ENCODE measurements at places on chromosomes 11 and 22.
A peak's percentile ranks its signal among the peaks of the same experiment; 100 is the strongest.

DNA sequence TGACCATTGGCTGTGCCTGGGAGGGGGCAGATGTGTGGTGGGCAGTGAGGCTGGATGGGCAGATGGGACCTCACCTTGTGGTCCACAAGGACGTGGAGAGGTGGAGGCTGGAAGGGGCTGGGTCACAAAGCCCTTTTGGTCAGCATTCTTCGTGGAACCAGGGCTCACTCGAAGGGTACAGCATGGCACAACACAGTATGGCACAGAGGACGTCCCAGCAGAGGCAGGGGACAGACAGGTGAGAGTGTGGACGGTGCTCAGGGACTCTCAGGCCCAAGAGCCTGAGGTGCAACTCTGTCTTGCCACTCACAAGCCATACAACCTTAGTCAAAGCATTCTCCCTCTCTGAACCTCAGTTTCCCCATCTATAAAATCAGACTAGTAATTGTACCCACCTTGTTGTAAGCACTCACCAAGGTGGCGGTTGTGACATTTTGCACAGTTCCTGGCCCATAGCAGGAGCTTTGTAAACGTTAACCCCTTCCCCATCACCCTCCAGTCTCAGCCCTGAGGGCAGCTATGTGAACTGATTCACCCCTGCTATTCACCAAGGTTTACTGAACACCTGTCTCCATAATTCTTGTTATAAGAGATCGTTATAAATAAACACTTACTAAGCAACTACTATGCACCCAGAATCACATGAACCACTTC, 11.6 kb upstream of the TSKU start:
- DNase-seq, result no peak
- no peak overlapping the region for H3K4me3 ChIP-seq
- no peaks in the 10 kb centered on the region for H3K27me3 ChIP-seq
- peak overlapping the region; percentile 59 for H3K27ac ChIP-seq
- H3K36me3 ChIP-seq, result peaks cover 2% of the 10 kb centered on the region

DNA sequence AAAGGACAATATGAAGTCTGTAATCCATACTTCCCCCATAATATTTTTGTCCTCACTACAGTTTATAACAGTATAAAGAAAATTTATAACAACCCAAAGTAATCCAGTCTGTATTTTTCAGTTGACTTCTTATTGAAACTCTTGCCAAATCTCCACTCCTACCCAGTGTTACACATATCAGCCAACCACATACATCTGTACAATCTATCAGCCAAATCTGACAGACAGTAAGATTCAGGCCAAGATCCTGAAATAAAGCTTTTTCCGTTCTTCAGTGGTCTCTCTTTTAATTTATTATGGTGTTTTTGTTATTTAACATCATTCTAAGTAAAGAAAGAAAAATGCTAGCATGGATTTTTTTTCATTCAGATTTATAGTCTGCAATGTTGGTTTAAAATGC, 2370.9 kb upstream of the RAG2 start:
- no peaks in the 10 kb centered on the region for H3K4me1 ChIP-seq
- no peak overlapping the region for H3K4me3 ChIP-seq
- no peaks in the 10 kb centered on the region for H3K36me3 ChIP-seq
- DNase-seq, result no peak

GRCh38 chr11:2760196-2760871, 60.5 kb upstream of the KCNQ1OT1 start:
- H3K4me3 ChIP-seq, result no peak overlapping the region
- no peaks in the 10 kb centered on the region for H3K27me3 ChIP-seq
- H3K36me3 ChIP-seq, result peaks cover 4% of the 10 kb centered on the region
- DNase-seq, result no peak
- no peak overlapping the region for H3K27ac ChIP-seq

- H3K4me1 ChIP-seq, result no peaks in the 10 kb centered on the region
- no peak overlapping the region for H3K27ac ChIP-seq
Measured at GRCh38 chr22:23446796-23447350, 133.2 kb downstream of the IGLL1 start.

DNA sequence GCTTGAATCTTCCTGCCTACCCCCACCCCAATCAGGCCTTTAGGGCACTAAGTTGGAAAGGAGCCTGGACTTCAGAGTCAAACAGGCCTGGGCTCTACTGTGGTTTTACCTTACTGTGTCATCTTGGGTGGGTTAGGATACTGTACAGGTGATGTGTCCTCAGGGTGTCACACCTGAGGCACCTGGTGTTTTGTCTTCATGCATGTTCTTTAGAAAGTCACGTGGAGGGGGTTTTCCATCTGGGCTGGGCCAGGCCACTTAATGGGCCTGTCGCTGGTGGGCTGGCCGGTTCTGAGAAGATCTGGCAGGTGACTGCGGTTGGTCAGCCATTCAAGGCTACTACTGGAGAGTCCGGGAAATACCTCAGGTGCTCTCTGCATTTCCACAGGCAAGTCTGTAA, 92.6 kb downstream of the SWAP70 start:
- H3K4me3 ChIP-seq, result no peak overlapping the region
- H3K36me3 ChIP-seq, result no peaks in the 10 kb centered on the region
- H3K27ac ChIP-seq, result peak overlapping the region; percentile 83
- DNase-seq, result no peak
